ENCODE measurements at places on chromosomes 5 and 9.

DNA sequence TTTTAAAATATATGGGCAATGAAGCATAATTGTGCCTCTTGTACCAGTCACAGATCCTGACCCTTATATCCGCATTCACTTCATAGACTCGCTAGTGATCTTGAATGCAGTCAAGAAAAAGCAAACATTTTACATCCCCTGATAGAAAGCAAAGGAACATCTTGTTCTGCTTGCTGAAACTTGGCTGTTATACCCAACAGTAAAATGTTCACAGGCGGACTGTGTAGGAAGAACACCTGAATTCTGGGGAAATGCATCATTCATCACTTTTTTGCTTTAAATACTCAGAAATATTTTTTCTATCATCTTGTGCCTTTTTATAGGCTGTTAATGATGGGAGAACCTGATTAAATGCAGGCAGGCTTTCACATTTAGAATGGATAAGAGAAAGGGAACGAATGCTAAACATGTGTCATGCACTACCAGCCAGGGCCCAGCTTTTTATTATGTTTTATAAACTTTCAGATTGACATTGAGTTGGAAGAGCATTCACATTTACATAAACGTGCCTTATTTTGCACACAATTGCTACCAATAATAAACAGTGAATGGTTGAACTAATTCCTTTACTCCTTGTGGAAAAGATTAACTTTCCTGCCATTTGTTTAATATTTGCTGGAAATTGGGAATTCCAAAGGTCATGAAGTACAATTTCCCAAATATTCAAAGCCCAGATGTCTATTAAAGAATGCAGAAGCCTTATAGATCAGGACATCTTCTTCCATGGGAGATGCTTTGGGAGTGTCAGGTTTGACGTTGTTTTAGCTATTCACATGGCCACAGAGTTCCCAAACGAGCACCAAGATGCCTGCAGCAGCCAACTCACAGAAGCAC lies 756.2 kb downstream of the TLE1 start:
- DNase-seq: no peak

- DNase-seq: no peak
Observed at GRCh38 chr5:10295619-10296326, 11.9 kb downstream of the CMBL start.

- DNase-seq: peak; percentile 21
Observed at GRCh38 chr5:33441241-33442177, 744 bp downstream of the TARS1 start.

- DNase-seq: no peak
Observed at GRCh38 chr9:78707481-78707991, 410.6 kb downstream of the PSAT1 start.

- no peak for DNase-seq
Observed at GRCh38 chr5:109701792-109702191, 12.1 kb downstream of the MAN2A1 start.

DNA sequence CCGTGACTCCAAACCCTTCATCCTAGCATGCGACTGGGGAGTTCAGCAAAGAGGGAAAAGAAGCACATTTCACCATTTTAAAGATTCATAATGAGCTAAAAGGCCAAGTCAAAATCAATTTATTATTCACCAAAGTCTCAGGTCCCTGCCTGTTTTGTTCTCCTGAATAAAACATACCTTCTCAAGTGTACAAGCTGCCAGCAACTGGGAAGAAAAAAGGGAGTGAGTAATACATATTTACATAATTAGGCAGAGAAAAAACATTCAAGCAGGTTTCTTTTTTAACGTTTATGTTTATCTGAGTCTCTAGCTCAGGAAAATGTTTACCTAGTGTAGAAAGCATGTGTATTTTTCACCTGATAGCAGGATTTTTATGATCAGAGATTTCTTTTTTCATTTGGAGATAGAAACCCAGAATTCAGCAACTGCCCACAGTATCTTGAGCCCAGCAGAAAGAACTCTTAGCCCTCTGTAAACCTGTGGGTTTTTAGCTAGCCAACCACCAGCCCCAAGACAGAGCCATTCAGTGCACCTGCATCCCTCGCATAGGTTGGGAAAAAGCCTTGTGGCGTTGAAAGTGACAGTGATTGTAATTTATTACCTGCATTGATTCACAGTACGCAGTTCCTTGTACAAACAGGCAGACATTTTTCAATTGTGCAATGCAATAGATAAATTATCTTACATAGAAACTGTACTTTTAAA lies 117.9 kb upstream of the GRIA1 start:
- DNase-seq: no peak

GRCh38 chr5:24232041-24232440 lies 412.7 kb downstream of the CDH10 start:
- no peak for DNase-seq

GRCh38 chr5:54743997-54744788 lies 226.6 kb downstream of the SNX18 start:
- DNase-seq: peak; percentile 55

- DNase-seq: peak; percentile 13
Observed at GRCh38 chr5:76204713-76205112, 121.5 kb downstream of the SV2C start.

DNA sequence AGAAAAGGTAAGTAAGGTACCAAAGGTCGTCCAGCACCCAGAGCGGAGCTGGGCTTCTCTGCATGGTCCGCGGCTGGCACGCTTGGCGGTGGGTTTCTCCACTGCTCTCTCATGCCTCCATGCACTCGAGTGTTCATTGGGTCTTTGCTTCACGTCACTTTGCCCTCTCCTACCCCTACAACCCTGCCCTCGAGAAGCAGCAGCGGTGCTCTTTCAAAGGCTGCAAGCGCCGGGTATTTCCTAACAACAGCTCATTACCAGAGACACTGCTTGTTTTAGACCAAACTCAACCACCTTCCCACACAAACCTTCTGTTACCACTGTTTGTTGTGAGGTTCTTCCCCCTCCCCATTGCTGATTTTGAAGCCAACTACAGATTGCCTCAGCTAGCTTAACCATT lies 21.5 kb upstream of the ZBTB34 start:
- no peak for DNase-seq

DNA sequence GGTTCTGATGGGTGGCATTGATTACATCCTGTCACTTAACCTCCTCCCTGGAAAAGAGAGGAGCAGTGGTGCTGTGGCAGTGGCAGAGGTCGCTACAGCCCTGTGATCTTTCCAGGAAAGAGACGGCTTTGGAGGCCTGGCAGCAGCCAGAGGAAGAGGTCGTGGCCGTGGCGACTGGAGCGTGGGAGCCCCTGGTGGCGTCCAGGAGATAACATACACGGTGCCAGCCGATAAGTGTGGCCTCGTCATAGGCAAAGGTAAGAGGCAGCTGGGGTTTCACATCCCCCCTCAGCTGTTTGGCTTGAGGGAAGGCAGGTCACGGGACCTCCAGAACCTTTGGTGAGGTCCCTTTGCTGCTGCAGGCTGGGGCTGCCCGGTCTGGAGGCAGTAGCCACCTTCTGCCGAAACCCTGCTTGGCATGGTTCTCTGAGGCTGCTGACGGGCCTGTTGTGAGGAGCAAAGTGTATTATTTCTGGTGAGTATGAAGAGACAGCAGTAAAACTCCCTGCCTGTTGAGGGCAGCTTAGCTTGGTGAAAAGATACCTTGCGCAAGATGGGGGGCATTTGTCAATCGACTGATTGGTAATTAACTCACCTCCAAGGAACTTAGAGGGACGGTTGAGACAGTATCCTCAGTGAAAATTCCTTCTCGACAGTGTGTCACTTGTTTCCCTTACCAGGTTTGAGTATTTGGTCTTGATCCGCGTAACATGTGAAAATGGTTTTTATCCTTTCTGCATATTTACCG lies 38.0 kb upstream of the PRDM12 start:
- no peak for DNase-seq

GRCh38 chr9:21598749-21599148 lies 116.6 kb upstream of the IFNE start:
- DNase-seq: no peak

- DNase-seq: no peak
Observed at GRCh38 chr9:105431424-105432246, 16.2 kb upstream of the FSD1L start.

DNA sequence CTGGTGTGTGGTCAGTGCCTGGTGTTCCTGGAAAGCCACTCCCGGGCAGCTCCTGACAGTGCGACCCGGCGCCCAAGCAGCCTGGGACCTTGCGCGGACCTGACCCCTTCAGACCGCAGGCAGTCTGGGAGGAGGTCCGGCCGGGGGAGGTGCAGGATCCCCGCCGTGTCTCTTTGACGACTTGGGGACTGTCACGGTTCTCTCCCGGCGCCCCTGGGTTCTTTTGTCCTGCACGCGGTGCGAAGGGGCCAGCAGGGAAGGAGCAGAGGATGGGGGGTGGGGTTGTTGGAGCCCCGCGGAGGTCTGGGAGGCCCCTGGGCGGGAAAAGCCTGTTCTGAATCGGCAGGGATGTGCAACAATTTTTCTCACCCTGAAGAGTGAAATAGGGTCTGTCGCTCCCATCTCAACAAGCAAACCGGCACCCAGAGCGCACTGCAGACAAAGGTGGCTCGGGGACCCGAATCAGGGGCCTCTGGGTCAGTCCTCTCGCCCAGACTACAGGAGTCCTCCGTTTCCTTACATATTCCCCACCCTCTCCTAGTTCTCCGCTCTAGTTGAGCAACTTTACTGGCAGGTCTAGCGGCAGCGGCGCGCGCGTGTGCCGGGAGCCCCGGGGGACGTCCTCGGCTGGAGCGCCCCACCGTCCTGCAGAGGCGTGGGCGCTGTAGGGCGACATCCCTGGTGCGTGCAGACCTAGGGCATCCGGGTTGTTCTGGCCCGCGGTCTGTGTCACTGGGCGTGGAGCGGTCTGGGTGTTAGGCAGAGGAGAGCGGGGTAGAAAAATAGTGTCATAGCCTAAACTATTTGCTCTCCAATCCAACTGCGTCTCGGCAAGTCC lies 1.2 kb downstream of the VCAN start:
- peak; percentile 33 for DNase-seq

- DNase-seq: no peak
Observed at GRCh38 chr9:88017096-88017495, 42.8 kb upstream of the CDK20 start.

GRCh38 chr5:161096581-161096980 lies 244.6 kb upstream of the ATP10B start:
- DNase-seq: no peak

DNA sequence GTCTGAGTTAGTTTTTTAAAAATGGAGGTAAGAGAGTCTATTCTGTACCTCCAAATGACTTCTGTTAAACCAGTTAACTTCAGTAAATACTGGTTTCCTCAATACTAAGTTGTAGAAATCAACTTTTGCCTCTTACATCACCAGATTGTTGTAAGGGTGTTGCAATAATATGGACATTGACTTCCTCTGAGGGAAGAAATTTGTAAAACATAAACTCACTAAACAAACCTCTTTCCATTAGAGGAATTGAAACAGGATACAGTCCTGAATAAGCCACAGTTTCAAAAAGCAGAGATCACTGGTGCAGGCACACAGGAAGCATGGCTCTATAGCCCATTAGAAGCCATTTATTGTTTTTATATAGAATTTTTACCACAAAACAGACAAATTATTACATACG lies 32.7 kb upstream of the SLCO6A1 start:
- no peak for DNase-seq

DNA sequence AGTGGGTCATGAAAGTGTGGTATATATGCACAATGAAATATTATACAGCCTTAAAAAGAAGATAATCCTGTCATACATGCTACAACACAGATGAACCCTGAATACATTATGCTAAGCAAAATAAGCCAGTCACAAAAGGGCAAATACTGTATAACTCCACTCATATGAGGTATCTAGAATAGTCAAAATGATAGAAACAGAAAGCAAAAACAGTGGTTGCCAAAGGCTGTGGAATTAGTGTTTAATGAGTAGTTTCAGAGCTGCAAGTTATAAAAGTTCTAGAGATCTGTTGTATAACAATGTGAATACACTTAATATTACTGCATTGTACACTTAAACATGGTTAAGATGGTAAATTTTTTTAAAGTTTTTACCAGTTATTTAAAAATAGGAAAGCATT lies 135.0 kb downstream of the OXCT1 start:
- no peak for DNase-seq

GRCh38 chr5:94691949-94692348 lies 73.5 kb downstream of the SLF1 start:
- DNase-seq: peak; percentile 10

DNA sequence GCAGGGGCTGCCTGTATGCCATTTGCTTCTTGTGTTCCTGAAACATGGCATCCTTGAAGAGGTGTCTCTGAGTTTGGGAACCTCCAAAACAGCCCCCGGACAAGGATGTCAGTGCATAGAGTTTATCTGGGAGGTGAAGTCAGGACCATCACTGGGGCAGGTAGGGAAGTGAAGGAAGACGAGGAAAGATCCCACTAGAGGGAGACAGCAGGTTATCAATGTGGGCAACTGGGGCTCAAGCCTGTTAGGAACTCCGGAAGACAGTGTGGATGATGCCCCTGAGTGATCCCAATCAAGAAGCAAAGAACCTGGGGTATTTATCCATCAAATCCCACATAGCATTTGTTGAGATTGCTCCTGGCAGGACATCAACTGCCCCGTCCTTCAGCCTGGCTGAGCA lies 233.1 kb downstream of the AGTPBP1 start:
- DNase-seq: no peak

DNA sequence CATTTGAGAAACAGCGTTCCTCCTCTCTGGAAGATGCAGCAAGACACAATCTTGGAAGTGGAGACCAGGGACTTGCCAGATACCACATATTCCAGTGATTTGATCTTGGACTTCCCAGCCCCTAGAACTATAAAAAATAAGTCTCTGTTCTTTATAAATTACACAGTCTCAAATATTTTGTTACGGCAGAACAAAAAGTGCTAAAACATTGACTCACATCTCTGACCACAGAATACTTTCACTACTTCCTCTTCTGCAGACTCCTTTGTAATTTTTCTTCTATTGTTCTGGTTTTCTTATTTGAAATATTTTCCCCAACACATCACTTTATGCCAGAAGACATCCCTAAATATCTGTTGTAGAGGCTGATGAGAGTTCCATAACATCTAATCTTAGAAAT lies 706.1 kb upstream of the CDH18 start:
- no peak for DNase-seq

GRCh38 chr5:66002415-66002814 lies 76.0 kb downstream of the ERBIN start:
- no peak for DNase-seq

- DNase-seq: no peak
Observed at GRCh38 chr5:179612577-179613459, 10.7 kb downstream of the HNRNPH1 start.

GRCh38 chr5:148492351-148492750 lies 108.6 kb downstream of the FBXO38 start:
- no peak for DNase-seq

GRCh38 chr9:4301296-4301695 lies 1.4 kb upstream of the GLIS3 start:
- DNase-seq: no peak

DNA sequence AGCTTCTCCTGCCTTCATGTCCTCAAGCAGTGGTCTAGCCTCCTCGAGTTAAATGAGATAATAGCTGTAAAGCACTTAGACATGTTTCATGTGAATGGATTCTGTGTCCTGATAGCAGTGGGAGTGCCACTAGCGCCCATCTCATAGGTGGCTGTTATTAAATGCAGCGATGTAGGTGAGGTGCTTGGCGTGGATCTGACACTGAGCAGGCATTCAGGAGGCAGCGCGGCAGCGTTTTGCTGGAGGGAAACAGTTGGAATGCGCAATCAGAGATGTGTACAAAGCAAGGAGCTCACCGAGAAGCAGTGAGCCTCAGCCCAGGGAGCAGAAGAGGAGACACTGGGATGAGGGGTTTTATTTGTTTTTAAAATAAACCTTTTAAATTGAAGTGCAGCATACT lies 106.6 kb downstream of the RGS3 start:
- DNase-seq: no peak

Data from body of pancreas (tissue), 4 donors.